A549 treated with GW870086 at 1 μM for 4 hours (cell line): ENCODE measurements at places on chromosomes 11 and 22. TPM values are rescaled to one million over a fixed set of nuclear protein-coding genes. Genes with fewer than 3 reads are reported as not detected.

MS4A6E gene
- not detected in 5 replicates for total RNA-seq

PDGFB gene
- total RNA-seq: 4.3 to 5.5 TPM (median 4.7 TPM) in 5 replicates

BATF2 gene
- 0.61 to 1.3 TPM (median 0.67 TPM) in 5 replicates for total RNA-seq

SAA4 gene
- total RNA-seq: not detected in 5 replicates

MYRF gene
- 15.9 to 22.9 TPM (median 20.8 TPM) in 5 replicates for total RNA-seq

OR51B2 gene
- total RNA-seq: not detected in 5 replicates

ISX gene
- total RNA-seq: not detected in 5 replicates

OR8G1 gene
- not detected in 5 replicates for total RNA-seq

OR52A1 gene
- total RNA-seq: not detected in 5 replicates

ESAM gene
- total RNA-seq: 12.0 to 17.2 TPM (median 13.7 TPM) in 5 replicates

SCN3B gene
- 0.10 to 0.22 TPM (median 0.13 TPM) in 5 replicates for total RNA-seq

PKDREJ gene
- total RNA-seq: not detected in 5 replicates

OSBP gene
- 27.5 to 29.8 TPM (median 28.9 TPM) in 5 replicates for total RNA-seq

TMEM25 gene
- 0.40 to 0.67 TPM (median 0.59 TPM) in 5 replicates for total RNA-seq

C11orf52 gene
- not detected in 5 replicates for total RNA-seq

NXPE2 gene
- not detected in 5 replicates for total RNA-seq
